ENCODE measurements at places on chromosomes 2 and 18.

- DNase-seq = no peak
These were observed 31.2 kb downstream of the CFAP221 start for GRCh38 chr2:119575439-119575838.

GRCh38 chr2:201137505-201138400 lies 21.8 kb downstream of the CFLAR start:
- DNase-seq = no peak

DNA sequence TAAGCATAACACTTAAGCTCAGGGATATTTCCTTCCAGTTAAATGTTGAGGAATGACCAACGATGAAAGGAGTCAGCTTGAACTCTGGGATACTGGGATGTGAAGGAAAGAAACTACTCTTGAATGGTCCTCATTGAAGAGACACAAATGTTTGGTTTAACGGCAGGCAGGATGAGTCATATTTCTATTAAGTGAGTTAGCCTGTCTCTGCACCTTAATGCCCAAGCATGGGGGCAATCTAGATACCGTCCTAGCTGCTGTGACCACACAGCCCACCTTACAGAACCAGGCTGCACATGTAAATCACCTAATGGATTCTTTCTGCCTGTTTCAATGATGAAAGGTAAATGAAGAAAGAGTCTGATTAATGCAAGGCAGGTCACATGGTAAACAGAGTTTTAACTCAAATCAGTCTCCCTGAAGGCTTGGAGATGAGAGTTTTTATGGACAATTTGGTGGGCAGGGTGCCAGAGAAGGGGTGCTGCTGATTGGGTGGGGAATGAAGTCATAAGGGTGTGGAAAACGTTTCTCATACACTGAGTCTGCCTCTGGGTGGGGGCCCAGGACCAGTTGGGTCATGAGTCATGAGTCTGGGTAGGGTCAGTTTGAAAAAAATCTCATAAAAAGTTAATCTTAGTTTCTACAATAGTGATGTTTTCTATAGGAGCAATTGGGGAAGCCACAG lies 144.6 kb upstream of the MMADHC start:
- DNase-seq = no peak

GRCh38 chr2:1837458-1837857 lies 93.1 kb upstream of the PXDN start:
- DNase-seq = no peak

- DNase-seq = peak; percentile 82
These were observed 402.9 kb upstream of the SLC14A2 start for GRCh38 chr18:45212181-45213039.

DNA sequence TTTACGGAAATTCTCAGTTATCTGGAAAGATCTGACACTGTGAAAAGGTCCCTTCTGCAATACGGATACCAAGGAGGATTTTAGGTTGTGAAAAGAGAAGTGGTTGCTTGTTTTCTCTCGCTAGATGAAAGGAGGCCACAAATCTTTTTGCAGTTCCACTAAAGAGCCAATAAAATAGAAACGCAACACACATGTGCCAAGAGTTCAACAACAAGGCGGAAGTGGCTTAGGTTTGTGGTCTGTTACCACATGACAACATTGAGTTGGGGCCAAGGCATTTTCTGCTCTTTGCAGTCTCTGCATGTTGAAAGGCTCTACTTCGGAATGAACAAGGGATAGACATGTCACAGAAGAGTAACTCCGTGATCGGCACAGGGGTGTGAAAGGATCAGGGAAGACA lies 115.7 kb upstream of the OSR1 start:
- peak; percentile 72 for DNase-seq

DNA sequence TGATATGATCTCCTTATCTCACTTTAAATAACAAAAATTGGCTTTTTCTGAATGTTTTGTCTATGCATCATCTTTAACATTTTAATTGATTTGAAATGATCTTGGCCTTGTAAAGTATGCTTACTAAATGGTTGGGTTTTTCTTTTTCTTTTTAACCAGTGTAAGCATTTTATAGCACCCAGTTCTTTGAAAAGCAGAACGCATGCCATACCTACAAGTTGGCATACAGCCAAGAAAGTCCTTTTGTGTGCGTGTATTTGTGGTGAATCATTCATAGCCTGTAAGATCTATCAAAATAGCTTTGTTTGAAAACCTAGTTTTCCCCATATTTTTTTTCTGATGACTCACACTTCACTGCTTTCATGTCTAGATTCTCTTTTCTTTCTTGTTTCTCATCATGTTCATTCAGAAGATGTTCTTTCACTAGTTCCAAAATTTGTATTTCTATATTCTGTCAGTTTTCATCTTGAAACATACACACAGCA lies 4.1 kb upstream of the VRK2 start:
- DNase-seq = peak; percentile 48

DNA sequence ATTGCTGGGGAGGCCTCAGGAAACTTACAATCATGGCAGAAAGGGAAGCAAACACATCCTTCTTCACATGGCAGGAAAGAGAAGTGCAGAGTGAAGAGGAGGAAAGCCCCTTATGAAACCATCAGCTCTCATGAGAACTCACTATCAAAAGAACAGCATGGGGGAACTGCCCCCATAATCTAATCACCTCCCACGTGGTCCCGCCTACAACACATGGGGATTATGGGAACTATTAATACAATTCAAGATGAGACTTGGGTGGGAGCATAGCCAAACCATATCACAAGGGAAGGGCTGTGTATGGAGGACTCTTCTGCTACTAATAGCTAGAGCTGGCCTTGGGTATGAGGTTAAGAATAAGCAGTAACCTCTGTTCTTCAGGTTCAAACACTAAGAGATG lies 8.8 kb upstream of the SETBP1 start:
- DNase-seq = no peak

GRCh38 chr18:9260388-9261380 lies 73.9 kb upstream of the TWSG1 start:
- DNase-seq = no peak

DNA sequence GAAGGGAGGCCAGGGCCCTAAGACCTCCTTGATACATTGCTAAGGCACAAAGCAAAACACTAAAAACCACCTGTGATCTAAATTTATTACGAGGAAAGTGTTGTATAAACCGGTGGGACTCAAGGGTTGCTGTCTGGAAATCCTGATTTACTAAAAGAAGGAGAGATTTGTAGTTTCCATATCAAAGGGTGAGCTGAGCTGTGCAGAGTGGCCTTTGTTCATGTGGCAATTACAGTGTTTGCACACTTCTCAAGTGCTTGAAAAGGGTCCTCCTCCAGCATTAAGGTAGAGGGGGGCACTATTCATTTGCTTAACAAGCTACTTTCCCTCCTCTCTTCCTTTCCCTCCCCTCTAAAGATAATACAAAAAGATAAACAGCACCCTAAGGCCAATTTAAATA lies 30.5 kb upstream of the ITGA4 start:
- no peak for DNase-seq

- DNase-seq = no peak
These were observed 262.9 kb upstream of the RBMS1 start for GRCh38 chr2:160756481-160756880.

GRCh38 chr2:170567429-170567828 lies 147.7 kb upstream of the SP5 start:
- DNase-seq = no peak

DNA sequence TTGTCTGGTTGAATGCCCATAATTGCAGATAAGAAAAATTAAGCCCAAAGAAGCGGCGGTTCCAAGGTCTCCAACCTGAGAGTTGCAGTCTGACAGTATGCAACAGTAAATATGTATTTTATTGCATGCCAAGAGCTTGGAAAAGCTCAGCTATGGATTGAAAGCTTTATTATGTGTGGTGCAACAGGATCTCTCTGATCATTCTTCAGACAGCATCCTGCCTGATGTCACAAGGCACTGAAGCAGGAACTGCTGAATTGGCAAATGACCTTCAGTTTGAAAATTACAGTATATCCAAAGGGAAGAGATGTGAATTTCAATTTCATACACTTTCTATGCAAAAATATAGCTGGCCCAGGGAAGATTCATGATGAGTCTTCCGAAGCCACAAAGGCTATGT lies 42.5 kb downstream of the DOCK10 start:
- DNase-seq = no peak

- DNase-seq = peak; percentile 81
These were observed 1.2 kb downstream of the STK17B start for GRCh38 chr2:196170213-196170605.

- no peak for DNase-seq
These were observed 307.7 kb upstream of the CCDC68 start for GRCh38 chr18:55266981-55267380.

GRCh38 chr2:111640480-111640879 lies 243.5 kb downstream of the ANAPC1 start:
- no peak for DNase-seq

DNA sequence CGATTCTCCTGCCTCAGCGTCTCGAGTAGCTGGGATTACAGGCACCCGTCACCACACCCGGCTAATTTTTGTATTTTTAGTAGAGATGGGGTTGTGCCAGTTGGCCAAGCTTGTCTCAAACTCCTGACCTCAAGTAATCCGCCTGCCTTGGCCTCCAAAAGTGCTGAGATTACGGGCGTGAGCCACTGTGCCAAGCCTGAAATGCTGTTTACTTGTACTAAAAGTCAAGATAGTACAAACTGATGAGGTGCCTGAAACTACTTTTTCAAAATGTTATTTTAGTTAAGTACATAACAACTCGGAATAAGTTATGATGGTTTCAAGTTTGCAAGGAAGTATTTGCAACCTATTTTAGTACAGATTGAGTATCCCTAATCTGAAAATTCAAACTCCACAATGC lies 85.7 kb downstream of the CEP192 start:
- DNase-seq = no peak

GRCh38 chr2:85951351-85952067 lies 62.7 kb upstream of the ST3GAL5 start:
- no peak for DNase-seq

- no peak for DNase-seq
These were observed 56.6 kb upstream of the MAP2 start for GRCh38 chr2:209367075-209367747.

- DNase-seq = peak; percentile 89
These were observed 9.3 kb downstream of the GPN1 start for GRCh38 chr2:27638037-27638637.

GRCh38 chr2:27776097-27776496 lies 4.6 kb downstream of the MRPL33 start:
- DNase-seq = no peak

- DNase-seq = no peak
These were observed 7.3 kb upstream of the SLC39A10 start for GRCh38 chr2:195649629-195650190.

DNA sequence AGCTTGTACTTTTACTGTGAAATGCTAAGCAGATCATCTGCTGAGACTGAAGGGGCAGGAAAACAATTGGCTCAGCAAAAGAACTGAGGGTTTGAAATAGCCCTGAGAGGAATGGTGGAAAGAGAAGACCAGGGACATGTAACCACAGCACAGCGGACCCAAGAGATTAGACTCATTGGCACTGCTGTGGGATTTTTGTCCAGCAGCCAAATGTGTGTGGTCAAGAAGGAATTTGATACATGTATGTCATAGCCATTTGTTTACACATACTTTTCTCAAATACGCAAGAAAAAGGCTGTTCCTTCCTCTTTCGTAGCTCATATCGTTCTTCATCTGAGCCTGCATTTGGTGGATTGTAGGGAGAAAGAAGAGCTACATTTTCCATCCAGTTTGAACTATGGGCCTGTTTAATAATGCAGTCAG lies 73.8 kb downstream of the TRABD2A start:
- DNase-seq = no peak

DNA sequence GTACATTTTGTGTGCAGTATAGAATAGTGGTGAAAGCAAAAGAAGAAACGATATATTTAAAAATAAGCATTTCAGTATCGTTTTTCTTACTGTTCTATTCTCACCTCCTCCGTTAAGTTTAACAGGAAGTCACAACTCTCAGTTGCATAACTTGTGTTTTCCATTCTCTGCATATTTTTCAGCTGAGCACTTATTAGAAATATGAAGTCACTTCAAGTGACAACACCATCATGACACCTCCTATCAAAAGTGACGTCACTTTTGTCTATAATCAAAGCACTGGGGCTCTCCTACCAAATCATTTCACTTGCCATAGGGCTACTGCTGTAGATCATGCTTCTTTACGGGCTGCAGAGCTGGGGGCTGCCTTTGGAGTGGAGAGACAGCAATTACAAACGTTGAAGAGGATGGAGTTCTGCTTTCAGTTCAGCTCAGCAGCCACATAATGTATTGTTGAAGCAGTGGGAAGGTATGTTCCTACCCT lies 36.3 kb downstream of the STAT4 start:
- peak; percentile 63 for DNase-seq

- no peak for DNase-seq
These were observed 25.3 kb downstream of the PSME4 start for GRCh38 chr2:53945538-53945937.

DNA sequence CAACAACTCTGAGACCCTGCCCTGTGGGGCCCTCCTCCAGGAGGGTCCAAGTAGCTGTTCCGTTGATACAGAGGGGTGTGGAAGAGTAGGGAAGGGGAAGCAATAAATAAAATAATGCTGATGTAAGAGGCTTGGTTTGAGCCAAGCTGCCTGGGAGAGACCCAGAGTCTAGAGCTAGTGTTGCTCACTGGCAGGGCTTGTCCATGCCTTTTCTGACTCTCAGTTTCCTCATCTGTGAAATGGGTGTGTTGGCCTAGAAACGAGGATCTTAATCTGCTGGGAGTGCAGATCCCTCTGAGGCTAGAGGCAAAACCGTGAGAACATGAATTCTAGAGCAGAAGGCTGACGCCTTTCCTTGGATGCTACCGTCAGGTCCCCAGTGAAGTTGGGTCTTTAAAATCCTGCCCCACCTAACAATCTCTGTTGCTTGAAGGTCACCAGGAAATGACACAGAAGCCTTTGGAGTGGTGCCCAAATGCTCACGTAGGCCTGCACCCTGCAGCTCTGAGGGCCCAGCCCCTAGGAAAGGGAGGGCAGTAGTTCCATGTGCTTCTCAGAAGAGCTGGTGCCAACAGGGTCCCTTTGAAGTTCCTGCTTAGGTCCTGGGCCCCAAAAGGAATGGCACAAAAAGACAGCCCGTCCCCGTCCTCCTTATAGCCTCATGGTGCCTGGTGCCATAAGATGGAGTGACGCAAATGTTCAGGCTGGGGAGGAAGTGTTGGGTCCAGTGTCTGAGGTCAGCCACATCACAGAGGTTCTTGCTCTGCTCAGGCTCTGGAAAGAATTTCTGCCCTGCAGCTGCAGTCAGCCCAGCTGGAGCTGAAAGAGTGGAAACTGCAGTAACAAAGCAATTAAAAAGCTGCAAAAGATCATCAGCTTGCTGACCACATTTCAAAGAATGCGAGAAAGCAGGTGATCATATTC lies 73.2 kb upstream of the SMAD2 start:
- DNase-seq = no peak

- DNase-seq = no peak
These were observed 98.4 kb upstream of the OSR1 start for GRCh38 chr2:19456705-19457309.

- DNase-seq = no peak
These were observed 54.5 kb downstream of the MBP start for GRCh38 chr18:77077941-77078689.

DNA sequence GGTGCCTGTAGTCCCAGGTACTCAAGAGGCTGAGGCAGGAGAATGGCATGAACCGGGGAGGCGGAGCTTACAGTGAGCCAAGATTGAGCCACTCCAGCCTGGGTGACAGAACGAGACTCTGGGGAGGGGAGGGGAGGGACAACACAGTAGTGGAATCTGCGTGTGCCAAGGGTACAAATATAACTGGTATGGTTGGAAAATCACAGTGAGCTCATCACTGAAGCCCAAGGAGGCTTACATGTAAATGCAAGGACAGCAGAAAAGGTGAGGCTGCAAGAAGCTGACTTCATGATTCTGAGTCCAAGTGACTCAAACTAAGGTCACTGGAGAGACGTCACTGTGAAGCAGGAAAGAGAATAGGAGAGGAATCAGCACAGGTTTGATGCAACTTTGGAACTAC lies 9.2 kb downstream of the SEPTIN10 start:
- DNase-seq = no peak
